ENCODE measurements at places on chromosomes 3 and 15.

DNA sequence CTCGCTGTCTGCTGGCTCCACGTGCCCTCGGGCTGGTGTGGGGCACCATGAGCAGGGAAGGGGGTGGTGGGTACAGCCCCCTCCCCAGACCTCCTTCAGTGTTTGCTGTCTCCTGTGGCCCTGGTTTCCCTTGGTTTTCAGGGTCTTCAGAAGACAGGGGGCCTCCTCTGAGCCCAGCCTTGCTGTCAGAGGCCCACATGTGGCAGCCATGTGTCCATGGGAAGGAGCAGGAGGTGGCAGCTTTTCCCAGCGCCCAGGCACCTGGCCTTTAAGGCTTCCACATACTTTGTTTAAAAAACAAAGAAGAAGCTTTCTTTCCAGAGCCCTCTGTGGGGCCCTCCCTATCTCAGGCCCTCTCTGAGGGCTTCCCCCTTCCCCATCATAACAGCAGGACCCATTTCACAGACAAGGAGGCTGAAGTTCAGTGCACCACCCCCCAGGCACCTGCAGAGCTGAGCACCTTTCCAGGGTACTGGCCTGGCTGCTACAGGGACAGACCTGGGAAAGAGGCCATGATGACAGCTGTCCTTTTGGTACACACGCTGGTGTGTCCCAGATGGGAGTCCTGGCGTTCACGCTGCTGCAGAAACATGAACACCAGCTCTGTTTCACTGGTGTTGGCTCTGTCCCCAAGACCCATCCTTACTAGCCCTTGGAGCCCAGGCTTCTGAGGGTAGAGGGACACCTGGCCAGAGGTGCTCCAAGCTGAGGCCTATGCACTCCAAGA is 73.7 kb downstream of the DNAJB8 start:
- no peak for DNase-seq

DNA sequence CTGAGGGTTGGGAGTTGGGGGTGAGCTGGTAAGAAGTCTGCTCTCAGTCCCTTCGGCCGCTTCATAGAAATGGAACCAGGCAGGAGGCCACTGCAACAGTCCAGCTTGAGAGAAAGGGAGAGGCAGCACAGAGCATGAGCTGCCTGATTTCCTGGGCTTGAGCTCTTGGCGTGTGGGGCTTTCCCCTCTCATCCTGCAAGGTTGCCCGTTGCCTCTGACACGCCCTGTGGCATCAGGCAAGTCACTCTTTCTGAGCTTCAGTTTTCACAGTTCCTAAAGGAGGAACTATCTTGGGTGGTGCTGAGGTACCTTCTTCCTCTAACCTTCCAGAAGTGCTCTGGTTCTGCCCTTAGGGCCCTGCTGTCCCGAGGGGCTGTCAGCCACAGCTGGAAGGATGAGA is 4.9 kb downstream of the MESP2 start:
- no peak for DNase-seq

- no peak for DNase-seq
Observed at GRCh38 chr3:140359233-140359995, 318.4 kb upstream of the TRIM42 start.

- DNase-seq: no peak
Observed at GRCh38 chr3:190543671-190544070, 29.8 kb downstream of the IL1RAP start.

DNA sequence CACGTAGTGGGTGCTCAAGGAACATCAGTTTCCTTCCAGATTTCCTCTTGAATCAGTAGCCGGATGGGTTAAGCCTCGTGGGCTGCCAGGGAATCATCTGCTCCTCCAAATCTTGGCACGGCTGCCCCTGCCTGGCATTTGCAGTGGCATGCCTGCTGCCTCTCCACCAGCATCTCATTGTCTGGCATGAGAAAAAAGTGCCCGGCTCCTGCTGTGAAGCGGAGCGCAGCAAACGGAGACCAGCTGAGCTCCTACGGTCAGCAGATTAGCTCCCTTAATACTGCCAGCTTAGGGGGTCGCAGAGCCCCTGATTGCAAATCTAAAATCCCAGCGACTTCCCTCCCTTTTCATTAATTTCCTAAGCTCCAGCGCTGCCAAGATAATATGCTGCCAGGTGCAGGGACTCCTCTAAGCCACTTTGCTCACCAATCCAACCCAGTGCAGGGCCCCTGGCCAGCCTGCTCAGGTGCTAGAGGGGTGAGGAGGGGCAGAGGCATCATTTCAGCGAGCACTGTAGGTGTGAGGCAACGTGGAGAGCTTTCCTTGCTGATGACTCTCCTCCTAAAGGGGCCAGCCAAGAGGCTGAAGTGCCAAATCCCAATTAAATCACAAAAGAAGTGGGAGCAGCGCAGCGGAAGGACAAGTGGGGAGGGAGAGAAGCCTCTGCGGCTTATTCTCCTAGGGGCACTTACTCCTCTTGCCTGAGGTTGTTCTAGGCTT is 49.6 kb upstream of the ST8SIA2 start:
- no peak for DNase-seq

GRCh38 chr3:129989414-129989813 is 14.9 kb downstream of the TRH start:
- no peak for DNase-seq

- DNase-seq: no peak
Observed at GRCh38 chr3:127275287-127275781, 12.5 kb downstream of the PRR20G start.

DNA sequence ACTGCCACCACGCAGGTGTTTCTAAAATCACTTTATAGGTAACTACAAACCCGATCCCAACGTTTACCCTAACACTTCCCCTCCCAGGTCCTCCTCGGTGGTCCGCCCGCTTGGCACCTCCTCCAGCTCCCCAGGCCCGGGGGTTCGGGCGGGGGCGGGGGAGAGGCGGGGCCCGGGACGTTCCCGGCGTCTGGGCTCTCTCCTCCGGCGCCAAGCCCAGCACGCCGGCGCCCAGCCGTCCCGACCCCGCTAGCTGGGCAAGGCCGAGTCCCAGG is 562 bp downstream of the CGGBP1 start:
- no peak for DNase-seq

DNA sequence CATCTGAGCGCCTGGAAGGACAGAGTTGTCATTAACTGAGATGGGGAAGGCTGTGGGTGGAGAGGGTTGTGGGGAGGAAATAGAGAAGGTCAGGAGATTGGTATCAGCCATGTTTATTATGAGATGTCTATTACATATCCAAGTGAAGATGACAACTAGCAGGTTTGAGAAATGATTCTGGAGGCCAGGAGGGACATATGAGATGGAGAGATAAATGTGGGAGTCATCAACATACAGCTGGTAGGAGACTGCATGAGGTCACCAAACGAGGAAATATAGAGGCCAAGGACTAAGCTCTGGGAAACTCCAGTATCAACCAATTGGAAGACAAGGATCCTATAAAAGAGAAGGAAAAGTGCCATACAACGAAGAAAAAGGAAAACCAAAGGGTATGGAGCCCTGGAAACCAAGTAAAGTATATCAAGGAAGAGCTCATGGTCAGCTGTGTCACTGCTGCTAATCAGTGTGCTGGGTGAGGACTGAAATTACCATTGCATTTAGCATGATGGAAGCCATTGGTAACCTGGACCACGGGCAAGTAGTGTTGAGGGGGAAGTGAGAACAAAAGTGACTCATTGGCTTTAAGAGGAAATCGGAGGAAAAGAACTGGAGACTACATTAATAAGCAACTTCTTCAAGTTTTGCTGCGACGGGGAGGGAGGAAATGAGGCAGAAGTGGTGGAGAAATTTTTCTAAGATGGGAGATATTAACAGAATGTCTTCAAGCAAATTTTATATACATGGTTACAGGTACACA is 14.0 kb upstream of the UACA start:
- no peak for DNase-seq

DNA sequence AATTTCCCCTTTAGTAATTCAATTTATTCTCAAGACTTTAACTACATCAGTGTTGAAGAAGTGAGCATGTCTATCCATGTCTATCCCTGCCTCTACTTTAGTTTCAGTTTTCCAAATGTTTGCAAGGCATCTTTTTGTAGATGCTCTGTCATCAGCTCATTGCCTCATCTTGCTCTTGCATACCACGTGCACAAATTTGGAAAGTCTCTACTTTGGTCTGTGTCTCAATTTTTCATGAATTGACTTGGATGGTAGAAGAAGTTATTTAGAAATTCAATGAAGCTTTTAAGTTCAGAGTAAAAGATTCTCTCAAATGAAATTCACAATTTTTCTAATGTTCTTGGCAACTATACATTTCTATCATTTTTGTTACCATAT is 55.3 kb downstream of the CLDN1 start:
- no peak for DNase-seq

- DNase-seq: no peak
Observed at GRCh38 chr15:40234783-40235182, 4.1 kb upstream of the PAK6 start.

- no peak for DNase-seq
Observed at GRCh38 chr3:116947148-116947547, 237.6 kb downstream of the TUSC7 start.

GRCh38 chr3:192156382-192156781 is 571.0 kb downstream of the FGF12 start:
- no peak for DNase-seq

DNA sequence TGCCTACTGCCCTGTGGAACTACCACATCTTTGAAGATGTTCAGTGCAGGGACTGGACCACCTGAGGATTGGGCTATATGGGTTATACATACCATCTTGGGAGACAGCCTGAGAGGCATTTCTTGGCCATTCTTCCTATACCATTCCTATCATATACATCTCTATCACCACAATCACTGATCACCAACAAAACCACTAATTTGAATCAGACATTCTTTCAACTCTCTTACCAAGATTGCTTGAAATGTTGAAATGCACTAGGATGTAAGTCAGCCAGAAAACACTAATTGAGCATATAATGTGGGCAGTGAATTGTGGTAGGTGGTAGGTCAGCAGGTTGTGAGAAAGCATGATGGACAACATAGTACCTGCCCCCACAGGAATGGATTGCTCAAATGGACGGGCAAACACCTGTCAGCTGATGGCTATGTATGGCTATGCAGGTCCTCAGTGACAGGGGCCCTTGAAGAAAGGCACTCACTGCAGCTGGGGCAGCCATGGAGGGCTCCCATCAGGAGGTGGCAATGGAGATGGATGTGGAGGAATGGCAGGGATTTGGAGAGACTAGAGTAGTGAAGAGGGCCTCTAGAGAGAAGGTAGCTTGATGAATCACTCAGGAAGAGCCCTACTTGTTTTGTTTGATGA is 49.1 kb downstream of the AMOTL2 start:
- DNase-seq: no peak

GRCh38 chr3:52882377-52882776 is 15.0 kb downstream of the STIMATE start:
- no peak for DNase-seq

GRCh38 chr15:63244976-63245645 is 32.3 kb upstream of the APH1B start:
- DNase-seq: no peak

DNA sequence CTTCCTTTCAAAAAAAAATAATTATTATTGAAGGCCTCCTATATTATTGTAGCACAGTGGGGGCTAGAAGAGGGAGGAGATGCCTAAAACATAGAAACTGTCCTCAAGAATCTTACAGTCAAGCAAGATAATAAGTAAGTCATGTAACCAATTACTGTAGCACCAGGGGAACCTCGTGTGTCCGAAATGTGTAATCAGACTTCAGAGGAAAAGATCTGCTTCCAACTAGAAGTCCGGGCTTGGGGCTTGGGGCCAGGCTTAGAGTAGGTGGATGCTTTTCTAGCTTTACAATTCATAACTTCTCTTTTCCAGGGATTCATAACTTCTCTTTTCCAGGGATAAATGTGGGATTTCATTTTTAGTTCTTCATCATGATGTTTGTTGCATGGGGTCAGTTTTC is 29.2 kb downstream of the MEIS2 start:
- DNase-seq: no peak

GRCh38 chr3:139954146-139954860 is 19.3 kb downstream of the CLSTN2 start:
- DNase-seq: no peak

GRCh38 chr15:47473106-47473725 is 244.1 kb upstream of the SEMA6D start:
- DNase-seq: no peak

- no peak for DNase-seq
Observed at GRCh38 chr3:197222937-197223370, 75.5 kb downstream of the DLG1 start.

DNA sequence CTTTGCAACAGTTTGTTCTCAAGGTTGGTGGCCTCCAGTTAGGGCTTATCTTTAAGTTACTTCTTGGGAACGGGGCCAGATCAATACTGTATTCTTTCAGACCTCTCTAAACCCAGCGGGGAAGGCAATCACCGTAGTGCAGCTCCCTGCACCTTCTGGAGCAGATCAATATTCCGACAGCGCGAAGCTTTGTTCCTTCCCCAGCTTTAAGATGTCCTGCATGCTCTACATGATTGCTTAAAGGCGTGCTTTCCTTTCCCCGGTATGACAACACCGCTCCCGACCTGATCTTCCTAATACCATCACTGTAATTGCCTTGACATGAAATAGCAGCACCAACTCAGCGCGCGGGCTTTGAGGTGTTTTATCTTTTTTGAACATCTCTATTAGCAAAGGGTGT is 755.2 kb downstream of the NR2F2 start:
- no peak for DNase-seq

DNA sequence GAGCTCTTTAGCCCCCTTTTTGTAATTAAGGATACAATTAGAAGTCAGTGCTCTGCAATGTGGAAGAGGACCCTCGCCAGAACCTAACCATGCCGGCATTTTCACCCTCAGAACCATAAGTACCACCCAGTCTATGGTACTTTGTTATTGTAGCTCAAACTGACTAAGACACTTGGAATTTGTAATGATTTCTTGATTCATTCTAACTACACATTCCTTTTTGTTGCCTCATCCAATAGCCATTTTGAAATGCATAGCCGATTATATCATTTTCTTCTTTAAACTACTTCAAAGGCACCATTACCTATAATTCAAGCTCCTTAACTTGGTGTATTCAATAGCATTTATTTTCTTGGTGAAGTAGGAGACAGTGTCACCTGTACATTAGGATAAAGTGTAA is 61.4 kb downstream of the GLB1 start:
- DNase-seq: no peak

DNA sequence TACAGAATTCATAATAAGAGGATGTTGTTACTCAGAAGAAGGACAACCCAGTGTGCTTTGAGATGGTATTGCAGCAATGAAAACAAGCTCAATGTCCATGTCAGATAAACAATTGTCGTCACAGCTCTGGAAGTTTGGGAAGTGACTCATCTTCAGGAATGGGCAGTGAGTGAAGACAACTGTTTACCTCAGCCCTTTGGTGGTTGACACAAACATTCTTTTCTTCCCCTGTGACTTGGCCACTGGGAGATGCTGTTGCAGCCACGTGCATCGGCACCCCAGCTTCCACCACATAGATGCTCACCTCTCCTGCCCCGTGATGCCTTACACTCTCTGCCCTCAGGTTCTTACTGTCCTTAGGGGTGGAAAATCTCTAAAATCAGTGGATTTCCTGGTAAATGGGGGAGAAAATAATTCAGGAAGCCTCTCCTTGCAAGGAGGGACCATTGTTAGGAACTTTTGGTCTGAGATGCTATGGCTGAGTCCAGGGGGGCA is 114.1 kb upstream of the GALNT15 start:
- no peak for DNase-seq

- no peak for DNase-seq
Observed at GRCh38 chr3:13494463-13495350, 14.6 kb downstream of the HDAC11 start.

GRCh38 chr15:90838139-90838538 is 30.2 kb upstream of the FURIN start:
- DNase-seq: peak; percentile 82

Data from activated effector memory CD4-positive, alpha-beta T cell treated with Interleukin-2 at 50 U/mL for 16 hours (primary cell).